ENCODE measurements at places on chromosomes 7 and 10.
A peak's percentile ranks its signal among the peaks of the same experiment; 100 is the strongest.

- DNase-seq, result no peak
These were observed 175.5 kb downstream of the RNF216 start for GRCh38 chr7:5605775-5606634.

GRCh38 chr10:85641479-85642009 lies 725.1 kb downstream of the GRID1 start:
- no peak for DNase-seq

DNA sequence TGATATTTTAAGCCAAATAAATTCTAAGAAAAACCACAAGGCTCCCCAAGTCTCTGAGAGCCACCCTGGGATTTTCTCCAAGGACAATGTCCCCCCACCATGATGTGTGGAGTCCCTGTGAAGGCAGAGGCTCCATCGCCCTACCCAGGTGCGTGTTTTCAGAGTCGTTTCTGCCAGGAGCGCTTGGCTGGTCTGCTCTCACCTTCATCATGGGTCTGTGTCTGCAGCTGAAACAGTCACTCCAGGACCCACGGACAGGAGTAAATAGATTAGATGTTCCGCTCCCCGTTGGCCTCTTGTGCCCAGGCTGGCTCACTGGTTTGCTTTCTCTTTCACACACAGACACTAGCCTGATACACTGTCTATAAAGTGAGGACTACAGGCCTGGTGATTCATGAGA lies 217.5 kb downstream of the SFMBT2 start:
- peak; percentile 34 for DNase-seq

DNA sequence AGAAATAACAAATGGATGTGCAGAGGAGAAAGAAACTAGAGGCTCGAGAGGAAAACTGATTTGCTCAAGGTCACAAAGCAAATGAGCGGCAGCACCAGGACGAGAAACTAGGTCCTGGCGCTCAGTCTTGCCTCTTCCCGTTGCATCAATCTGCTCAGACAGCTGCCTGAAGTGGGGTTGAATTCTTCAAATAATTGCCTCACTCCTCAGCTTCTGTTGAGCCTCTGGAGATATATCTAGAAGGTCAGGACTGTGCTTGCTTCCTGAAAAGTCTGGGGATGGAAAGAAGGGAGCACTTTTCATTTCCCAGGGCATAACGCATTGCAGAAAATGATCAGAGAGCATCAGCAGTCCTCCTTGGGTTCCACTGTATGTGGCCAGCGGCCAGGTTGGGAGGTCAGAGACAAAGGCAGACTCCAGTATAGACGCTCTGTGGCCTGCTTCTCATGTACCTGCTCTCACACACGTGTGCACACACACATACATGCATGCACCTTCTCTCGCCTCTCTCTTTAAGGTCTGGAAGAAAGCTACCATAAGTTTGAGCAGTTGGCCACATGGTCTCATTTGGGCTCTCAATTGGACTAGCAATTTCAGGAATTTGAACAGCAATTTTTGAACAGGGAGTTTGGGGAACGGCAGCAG lies 83.7 kb upstream of the DUSP5 start:
- no peak for DNase-seq

DNA sequence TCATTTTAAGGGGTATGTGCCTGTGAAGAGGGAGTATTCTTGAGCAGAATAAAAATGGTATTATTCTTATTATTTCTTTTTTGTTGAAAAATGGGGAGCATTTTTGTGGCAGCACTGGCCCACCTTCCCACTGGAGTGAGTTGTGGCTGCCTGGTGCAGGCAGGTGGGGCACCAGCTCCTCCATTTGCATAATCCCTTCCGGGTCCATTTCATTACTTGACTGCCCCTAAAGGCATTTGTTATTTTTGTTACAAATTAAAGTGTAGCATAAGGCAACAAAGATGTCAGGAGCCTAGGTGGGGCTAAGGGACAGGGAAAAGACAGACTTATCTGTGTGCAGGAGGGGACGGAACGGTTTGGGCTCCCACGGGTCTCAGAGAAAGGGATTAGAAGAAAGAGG lies 26.8 kb downstream of the GOLGA7B start:
- no peak for DNase-seq

GRCh38 chr10:17847585-17848296 lies 38.6 kb downstream of the MRC1 start:
- DNase-seq, result no peak

- no peak for DNase-seq
These were observed 8.0 kb upstream of the SHH start for GRCh38 chr7:155820246-155820645.

Data from stimulated activated CD8-positive, alpha-beta memory T cell treated with anti-CD3 and anti-CD28 coated beads, Interleukin-7, amount 100 ng/mL, for 48 hours (primary cell).